Activated CD4-positive, alpha-beta T cell treated with anti-CD3 and anti-CD28 coated beads for 24 hours (primary cell): ENCODE measurements at places on chromosomes 12 and 14.

DNA sequence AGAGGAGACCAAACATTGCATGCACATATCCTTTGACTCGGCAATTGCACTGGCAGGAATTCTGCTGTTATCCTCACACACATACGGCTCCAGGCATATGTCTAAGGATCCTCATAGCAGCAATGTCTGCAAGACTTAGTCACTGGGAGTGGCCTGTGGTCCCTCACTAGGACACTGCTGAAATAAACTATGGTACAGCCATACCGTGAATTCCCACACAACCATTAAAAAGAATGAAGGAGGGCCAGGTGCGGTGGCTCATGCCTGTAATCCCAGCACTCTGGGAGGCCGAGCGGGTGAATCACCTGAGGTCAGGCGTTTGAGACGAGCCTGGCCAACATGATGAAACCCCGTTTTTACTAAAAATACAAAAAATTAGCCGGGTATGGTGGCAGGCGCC lies 105.1 kb downstream of the ZFP36L1 start:
- no peak for DNase-seq

DNA sequence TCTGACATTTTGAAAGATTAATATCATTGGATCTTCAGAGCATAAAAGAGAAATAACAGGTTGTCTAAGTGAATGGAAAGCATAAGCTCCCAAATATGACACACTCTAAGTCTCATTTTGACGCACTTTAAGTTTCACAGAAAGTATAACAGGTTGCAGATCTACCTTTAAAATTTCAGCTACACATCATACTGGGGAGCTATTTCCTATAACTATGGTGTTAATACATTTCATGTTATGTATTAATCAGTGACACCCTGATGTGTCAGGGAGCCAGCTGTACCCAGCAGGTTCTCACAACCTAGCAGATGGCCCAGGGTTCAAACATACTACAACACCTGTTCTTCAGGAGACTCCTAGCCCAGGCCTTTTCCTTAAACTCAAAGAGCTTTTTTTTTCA lies 31.1 kb upstream of the TMX1 start:
- no peak for DNase-seq

DNA sequence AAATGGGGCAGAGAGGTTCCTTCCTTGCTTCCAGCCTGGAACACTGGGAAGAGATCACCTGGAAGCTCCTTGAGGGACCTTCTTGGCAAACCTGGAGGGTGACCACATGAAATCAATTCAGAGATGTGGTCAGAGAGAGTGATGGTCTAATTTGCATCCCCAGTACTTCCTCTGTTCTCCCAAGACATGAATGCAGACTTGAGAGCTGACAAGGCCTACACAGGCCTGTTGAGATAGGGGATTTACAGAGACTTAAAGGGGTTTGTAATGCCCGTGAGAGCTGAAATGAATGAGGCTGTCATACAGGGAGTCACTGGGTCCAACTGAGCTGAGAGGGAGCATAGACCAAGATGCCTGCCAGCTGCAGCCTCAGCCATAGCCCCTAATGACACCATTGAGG lies 45.1 kb downstream of the TMX1 start:
- no peak for DNase-seq

- DNase-seq: no peak
These were observed 66.4 kb downstream of the ITPK1 start for GRCh38 chr14:93049315-93049714.

- no peak for DNase-seq
These were observed 77.9 kb upstream of the SOX5 start for GRCh38 chr12:24027352-24027751.

GRCh38 chr12:95815632-95816212 lies 25.2 kb upstream of the NTN4 start:
- no peak for DNase-seq

- DNase-seq: no peak
These were observed 216.2 kb downstream of the APAF1 start for GRCh38 chr12:98861251-98861650.

DNA sequence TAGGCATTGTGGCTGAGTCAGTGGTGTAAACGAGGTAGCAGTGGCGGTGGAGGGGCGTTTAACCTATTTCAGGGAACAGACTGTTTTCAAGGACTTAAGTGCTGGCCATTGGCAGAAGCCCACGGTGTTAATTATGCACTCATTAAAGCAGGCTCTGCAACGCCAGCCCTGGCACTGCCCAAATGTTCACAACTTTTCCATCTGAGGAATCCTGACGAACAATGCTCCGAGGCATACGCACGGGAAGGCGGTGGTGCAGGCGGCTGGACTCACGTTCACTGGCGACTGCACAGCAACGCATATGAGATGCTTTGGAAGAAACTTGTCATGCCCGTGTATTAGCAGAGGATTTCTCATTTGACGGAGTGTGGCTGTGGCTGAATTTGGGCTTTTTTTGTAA lies 70.6 kb upstream of the SLC24A4 start:
- no peak for DNase-seq

DNA sequence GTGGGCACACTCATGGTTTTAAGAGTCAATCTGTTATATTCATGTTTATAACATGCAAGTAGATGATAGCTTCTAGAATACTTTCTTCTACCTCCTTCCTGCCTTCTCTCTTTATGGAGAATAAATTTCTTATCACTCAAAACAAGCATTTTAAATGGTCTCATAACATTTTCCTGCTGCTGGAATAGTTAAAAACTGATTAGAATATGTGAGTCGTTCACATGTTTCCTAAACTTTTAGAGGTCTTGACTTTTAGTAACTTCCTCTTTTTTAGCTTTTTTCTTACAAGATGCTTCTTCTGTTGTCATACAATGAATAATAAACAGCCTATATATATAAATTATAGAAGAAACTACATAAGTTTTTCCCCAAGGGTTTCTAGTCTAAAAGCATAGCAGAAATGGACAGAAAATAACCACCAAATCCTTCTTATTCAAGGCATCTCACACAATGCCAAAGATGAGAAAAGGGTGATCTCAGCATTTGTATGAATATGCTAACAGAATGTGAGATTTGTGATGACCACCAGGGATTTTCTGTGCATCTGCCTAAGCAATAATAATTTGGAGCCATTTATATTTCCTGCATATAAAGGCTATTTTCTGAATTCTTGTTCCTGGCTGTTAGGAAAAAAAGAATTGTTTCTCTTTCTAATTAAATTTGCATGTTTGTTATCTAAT lies 127.8 kb downstream of the DAAM1 start:
- DNase-seq: no peak

- no peak for DNase-seq
These were observed 252.8 kb downstream of the TMEM117 start for GRCh38 chr12:44088647-44089046.

- DNase-seq: no peak
These were observed 83.5 kb downstream of the RIMBP2 start for GRCh38 chr12:130632642-130633041.

GRCh38 chr12:101108130-101108529 lies 101.9 kb downstream of the SLC5A8 start:
- no peak for DNase-seq

DNA sequence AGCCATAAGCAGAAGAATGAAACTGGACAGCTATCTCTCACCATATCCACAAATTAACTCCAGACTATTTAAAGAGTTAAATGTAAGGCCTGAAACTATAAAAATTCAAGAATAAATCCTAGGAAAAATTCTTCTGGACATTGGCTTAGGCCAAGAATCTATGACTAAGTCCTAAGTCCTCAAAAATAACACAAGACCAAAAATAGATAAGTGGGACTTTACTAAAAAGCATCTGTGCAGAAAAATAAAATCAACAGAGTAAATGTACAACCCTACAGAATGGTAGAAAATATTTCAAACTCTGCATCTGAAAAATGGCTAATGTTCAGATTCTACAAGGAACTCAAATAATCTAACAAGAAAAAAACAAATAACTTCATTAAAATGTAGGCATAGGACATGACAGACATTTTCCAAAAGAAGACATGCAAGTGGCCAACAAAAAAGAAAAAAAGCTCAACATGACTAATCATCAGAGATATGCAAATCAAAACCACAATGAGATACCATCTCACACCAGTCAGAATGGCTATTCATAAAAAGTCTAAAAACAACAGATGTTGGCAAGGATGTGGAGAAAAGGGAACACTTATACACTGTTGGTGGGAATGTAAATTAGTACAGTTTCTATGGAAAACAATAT lies 61.0 kb upstream of the PPFIA2 start:
- no peak for DNase-seq

DNA sequence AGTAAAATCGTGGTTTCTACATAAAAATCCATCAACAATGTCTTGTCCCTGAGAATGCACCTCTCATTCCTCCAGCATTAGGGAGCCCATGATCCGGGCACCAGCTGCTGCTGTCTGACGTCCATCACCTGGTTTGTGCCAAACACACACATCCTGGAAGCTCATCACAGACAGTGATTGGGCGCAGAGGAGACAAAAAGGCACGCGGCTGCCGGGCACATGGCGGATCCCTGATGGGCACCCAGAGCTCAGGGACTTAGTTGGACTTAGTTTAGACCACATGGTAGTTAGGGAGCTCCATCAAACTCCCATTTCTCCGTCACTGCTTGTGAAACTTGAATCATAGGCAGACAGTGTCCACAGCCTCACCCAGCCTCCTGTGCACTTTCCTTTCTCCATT lies 1059.3 kb downstream of the TMEM121 start:
- no peak for DNase-seq

GRCh38 chr12:108326254-108326750 lies 12.8 kb downstream of the CMKLR1 start:
- no peak for DNase-seq

DNA sequence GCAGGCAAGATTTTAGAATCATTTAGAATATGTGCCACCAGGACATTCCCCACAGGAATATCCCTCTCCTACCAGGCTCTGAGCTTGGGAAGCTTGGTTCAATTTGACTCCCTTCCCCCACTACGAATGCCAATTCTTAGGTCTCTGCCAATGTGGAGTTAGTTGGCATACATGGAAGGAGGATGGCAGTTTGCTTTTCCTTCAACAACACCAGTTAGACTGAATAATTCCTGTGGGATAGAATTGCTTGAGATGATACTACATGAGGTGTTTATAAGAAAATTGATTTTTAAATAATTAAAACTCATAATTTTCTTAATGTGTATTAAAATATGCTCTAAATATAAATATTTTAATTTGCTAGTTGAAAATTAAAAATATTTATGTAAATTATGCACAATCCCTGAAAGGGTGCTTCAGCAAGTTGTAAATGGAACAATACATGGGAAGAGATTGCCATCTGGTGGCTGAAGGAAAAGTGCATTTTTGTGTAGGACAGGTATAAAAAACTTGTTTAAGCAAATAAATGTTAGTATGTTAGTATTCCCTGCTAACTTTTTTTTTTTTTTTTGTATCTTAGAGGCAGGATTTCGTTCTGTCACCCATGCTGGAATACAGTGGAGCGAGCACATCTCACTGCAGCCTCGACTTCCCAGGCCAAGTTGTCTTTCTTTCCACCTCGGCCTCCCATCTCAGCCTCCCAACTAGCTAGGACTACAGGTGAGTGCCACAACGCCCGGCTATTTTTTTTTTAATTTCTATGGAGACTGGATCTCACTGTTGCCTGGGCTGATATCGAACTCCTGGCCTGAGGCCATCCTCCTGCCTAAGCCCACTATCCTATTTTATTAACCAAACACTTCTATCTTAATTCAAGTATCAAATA lies 25.8 kb upstream of the STRAP start:
- DNase-seq: no peak

DNA sequence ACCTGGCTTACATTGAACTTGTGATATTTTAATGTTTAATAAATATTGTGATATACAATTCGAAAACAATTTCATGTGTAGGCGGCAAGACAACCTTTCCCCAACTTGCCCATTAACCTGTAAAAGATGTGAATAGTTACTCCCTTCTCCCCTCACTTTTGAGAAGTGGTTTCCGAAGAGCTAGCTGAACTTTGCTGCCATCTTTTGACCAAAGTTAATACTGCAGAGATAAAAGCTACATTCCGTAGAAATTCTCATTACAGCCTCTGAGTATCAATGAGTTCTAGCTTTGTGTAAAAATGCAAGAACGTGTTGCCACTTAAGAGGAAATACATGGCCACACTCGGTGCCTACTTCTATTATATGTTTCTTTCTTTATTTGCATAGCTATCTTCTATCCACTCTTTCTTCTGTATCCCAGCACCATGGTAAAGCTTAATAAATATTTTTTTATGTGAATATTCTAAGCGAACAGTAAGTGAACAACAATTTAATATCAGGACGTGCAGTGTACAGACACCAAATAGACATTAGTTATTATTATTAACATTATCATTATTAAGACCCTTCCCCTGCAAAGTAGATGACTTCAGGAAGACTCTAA lies 105.1 kb upstream of the TMEM260 start:
- DNase-seq: peak; percentile 11

- no peak for DNase-seq
These were observed 62.1 kb upstream of the GPATCH2L start for GRCh38 chr14:76089575-76089974.

DNA sequence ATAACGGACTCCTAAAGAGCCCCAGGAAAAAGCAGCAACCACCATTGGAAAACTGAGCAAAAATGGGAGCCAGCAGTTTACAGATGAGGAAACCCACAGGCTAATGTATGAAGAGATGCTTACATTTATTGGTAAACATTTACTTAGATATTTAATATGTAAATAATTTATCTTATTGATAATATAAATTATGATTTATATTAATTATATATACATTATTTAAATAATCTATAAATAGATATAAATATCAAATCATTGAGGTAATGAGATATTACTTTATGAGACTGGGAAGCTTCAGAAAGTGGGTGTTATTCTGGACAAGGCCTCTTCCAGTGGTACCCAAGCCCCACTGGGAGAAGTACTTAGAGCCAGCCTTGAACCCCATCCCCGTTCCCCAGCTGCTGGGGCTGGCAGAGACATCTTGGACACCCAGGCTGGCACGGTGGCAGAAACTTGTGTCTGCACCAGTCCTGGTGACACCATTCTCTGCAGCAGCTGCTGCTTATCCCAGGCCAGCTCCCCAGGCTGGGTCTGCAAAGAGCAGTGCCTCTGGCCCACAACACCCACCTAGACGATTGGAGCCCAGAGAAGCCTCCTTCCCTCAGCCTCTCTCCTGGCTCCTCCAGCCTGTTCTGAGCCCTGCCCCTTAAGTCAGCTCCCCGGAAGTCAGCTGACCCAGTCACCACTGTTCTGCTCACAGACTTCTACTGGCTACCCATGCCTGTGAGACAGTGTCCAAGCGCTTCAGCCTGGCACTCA lies 25.9 kb downstream of the ISCA2 start:
- no peak for DNase-seq

- DNase-seq: peak; percentile 5
These were observed 47.3 kb upstream of the PAWR start for GRCh38 chr12:79737875-79738718.

DNA sequence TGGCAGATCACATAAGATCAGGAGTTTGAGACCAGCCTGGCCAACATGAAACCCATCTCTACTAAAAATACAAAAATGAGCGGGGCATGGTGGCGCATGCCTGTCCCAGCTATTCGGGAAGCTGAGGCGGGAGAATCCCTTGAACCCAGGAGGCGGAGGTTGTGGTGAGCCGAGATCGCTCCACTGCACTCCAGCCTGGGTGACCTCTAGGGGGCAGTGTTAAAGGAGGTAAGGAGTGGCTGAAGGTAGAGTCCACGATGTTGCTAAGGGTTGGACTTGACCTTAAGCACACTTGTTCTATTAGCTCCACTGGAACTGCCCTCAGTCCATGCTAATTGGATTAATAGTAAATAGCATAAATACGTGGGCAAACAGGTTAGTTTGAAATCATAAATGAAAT lies 62.4 kb upstream of the PSMC1 start:
- peak; percentile 4 for DNase-seq
